T-helper 22 cell (primary cell): ENCODE measurements at places on chromosomes 16 and 17.

GRCh38 chr17:12667299-12667958 lies 1.7 kb downstream of the MYOCD start:
- no peak for DNase-seq

- no peak for DNase-seq
Measured at GRCh38 chr17:45828171-45828570, 16.5 kb upstream of the SPPL2C start.

GRCh38 chr17:34358631-34359030 lies 2.4 kb downstream of the CCL13 start:
- DNase-seq, result no peak

- DNase-seq, result no peak
Measured at GRCh38 chr17:56480501-56480900, 113.0 kb upstream of the NOG start.

DNA sequence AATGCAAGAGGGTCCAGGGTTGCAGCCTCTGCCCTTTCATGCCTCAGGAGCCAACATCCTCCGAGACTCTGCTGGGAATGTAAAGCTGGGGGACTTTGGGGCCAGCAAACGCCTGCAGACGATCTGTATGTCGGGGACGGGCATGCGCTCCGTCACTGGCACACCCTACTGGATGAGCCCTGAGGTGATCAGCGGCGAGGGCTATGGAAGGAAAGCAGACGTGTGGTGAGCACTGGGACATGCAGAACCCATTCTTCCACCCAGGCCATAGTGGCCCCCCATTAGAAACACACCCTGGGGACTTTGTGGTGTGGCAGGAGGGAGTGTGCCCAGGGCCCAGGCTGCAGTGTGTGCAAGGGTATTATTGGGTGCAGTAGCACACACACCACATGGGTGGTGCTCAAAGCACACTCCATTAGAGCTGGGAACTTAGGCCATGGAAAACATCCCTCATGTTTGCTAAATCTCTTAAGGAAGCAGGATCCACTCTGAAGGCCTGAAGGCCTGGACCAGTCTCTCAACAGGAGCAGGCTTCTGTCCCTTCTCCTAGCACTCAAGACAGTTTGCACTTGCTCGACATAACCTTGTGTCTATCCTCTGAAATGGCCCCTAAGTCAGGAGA lies 7.6 kb downstream of the LIMD2 start:
- DNase-seq, result no peak

- no peak for DNase-seq
Measured at GRCh38 chr17:52048137-52048898, 110.2 kb downstream of the CA10 start.
